ENCODE measurements at places on chromosomes 6 and 20.

GRCh38 chr20:5938456-5939029 lies 11.8 kb downstream of the TRMT6 start:
- DNase-seq, result no peak

DNA sequence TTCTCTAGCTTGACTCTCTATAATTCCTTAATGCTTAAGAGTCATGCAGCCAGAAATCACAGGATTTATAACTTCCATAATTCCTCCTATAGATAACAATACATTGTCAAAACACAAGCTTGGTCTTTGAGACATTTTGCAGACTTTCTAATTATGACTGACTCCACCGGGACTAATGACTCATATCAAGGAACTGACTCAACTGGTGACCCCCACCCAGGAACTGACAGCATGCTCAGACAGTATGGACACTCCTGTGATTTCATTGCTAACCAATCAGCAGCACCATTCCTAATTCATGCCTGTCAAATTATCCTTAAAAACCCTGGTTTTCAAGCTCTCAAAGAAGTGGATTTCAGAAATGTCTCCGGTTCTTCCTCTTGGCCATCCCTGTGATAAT lies 670.5 kb upstream of the IMPG1 start:
- no peak for DNase-seq

GRCh38 chr6:147201885-147202515 lies 2.2 kb upstream of the STXBP5 start:
- peak; percentile 31 for DNase-seq

- peak; percentile 78 for DNase-seq
These were observed 9.2 kb downstream of the ITPA start for GRCh38 chr20:3218307-3218988.

DNA sequence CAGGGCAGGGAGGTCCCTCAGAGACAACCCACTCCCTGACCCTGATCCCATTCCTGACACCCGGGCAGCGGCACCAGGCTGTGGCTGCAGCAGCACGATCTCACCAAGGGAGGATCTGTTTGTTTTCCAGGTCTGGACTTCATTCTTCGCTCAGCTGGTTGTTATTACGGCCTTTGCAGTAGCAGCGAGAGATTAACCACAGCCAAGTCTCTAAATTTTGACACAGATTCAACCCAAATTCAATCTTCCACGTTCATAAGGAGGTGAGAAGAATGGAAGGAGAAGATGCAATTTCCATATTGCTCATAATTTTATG lies 91.1 kb upstream of the THBS2 start:
- no peak for DNase-seq

DNA sequence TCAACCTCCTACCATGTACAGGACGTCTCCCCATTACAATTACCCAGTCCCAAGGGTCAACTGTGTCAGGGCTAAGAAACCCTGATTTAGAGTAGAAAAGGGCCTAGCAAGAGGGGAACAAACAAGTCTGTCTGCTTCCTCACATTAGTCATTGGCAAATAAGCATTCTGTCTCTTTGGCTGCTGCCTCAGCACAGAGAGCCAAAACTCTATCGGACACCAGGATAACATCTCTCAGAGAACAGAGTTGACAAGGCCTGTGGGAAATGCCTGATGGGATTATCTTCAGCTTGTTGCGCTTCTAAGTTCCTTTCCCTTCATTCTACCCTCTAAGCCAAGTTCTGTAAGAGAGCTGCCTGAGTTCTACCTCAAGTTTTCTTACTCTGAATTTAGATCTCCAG lies 19.0 kb upstream of the VSX1 start:
- no peak for DNase-seq

- DNase-seq, result no peak
These were observed 8.5 kb upstream of the MRS2 start for GRCh38 chr6:24394061-24394779.

- no peak for DNase-seq
These were observed 593.9 kb downstream of the CD109 start for GRCh38 chr6:74289884-74290283.

DNA sequence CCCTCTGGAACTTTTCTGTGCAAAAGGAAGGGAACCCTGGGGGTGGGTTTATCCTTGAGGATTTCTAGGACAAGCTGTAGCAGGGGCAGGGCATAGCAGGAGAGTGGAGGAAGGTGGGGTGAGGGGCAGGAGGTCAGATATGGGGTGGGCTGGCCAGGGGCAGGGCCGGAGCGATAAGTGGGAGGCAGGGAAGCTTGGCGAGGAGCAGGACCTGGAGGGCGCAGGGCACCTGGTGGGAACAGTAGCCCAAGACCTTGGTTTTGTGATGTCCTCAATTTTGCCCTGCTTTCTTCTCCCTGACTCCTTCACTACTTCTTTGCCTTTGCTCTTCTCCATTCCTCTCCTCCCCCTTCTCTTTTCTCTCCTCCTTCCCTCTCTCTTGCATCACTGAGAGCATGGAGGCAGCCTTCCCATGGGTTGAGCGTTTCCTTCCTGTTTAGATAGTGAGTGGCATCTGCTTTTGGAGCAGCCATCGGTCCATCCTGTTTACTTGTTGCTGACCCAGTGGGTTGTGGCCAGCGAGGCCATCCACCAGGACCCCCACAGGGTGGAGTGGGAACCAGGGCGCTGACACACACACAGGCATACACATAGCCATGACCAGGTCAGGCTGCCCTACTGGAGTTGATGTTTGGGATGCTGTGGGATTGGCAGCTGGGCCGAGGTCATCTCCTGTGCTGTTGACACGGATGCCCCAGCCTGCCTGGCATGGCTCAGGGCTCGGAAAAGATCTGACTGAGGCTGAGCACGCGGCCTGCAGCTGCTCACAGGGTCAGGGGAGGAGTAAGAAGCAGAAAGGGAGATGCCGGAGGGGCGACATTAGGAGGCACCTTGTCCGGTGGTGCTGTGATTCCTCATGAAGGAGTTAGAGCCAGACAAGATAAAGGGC lies 121.0 kb upstream of the RNF24 start:
- no peak for DNase-seq

DNA sequence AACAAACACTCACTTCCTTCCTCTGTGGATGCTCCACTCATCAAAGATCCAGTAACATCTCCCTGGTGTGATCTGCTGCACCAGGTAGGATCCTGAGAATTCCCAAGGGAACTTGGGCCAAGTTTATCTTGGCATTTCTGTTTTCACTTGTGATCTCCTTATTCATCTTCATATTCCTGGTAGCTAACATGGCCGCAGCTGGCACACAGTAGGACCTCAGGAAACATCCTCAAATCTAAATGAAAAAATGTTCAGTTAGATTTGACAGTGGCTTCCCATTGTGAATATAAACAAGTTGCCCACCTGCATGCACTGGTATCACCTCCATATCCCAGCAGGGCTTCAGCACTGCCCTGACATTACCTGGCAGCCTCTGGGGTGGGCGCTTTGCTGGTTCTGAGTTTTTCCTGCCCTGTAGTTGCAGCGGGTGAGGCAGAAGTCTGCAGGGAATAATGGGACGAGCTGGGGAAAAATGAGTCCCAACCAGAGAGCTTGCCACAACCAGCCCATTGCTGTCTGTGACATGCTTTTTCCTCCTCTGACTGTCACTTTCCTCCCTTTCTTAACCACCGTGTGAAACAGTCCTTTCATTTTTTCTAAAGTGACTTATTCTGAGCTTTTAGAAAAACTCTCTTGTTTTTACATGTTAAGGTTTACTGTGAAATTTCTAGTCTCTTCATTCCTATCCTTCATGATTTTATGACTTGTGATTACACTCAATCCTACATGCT lies 9.4 kb upstream of the DSTN start:
- DNase-seq, result no peak

GRCh38 chr20:3933218-3933617 lies 44.0 kb downstream of the PANK2 start:
- DNase-seq, result peak; percentile 49

DNA sequence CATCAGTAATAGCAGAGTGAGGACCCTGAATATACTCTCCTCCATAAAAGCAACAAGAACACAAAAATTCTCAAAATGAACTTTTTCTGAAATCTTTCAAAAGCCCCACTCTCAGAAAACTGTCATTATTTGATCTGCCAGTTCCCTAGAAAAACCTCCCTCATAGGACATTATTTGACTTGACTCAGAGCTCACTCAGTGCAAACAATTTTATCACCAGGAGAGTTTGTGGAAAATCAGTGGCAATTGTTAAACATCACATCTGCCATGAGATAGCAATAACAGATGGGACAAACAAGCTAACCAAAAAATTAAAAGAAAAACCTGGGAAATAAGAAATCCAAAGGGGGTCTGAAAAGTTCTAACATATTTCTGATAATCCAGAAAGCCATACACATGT lies 100.0 kb downstream of the ATG5 start:
- DNase-seq, result no peak

DNA sequence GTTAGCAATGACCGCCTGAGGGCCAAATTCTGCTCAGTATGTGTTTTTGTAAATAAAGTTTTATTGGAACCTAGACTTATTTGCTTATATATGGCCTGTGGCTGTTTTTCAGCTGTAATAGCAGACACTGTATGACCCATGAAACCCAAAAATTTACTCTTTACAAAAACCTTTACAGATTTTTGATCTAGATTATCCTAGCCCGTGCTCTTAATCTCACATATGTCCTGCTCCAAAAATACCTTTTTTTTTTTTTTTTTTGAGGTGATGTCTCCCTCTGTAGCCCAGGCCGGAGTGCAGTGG lies 148.0 kb upstream of the ZNF217 start:
- DNase-seq, result no peak

- DNase-seq, result no peak
These were observed 138.9 kb upstream of the TMEM170B start for GRCh38 chr6:11398451-11399326.

GRCh38 chr6:36204068-36204753 lies 7.7 kb downstream of the BRPF3 start:
- DNase-seq, result no peak

DNA sequence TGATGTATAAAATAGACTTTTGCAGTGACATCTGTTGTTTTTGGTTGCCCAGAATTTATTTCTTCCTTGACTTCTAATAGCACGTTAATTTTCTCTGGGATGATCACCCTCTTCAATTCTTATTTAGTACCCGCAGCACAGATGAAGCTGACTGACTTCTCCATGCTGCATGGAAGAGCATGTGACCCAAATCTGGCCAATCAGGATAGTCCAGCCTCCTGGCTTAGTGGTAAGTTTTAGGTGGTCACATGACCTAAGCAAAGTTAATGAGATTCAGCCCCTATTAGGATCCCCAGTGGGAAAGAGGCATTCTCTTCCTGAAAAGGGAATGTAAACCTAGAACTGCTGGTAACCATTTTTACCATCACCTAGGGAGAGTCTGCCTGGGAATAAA lies 13.8 kb upstream of the SIRT5 start:
- DNase-seq, result no peak

- DNase-seq, result no peak
These were observed 9.5 kb downstream of the ZSCAN31 start for GRCh38 chr6:28326371-28326948.

DNA sequence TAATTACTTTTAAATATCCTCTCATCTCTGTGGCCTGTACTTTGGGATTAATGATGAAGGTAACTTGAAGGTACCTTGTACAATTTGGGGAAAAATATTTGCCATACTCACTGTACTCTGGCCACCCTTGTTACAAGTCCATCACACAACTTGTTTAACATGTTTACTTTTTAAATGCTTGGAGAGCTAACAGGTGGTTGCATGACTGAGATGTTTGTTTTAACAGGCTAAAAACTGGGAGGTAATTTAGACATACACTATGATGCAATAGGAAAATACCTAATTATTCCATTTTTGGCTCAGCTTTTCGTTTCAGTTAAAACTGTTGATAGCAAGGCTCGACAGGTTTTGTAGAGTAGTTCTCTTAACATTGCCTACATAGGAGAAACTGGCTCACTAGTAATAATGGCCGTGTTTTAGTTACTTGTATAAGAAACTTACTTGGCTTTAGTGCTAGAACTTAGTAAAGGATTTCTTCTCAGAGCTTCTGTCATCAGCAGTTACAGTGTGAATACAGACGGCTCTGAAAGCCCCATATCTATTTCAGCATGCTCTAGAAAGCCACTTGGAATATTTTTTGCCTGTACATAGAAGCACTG lies 489.8 kb upstream of the SOX4 start:
- no peak for DNase-seq

- DNase-seq, result peak; percentile 40
These were observed at the start of gene BEND3 for GRCh38 chr6:107114926-107115694. TSS of gene BEND3 (minus strand) at chr6:107115515. CDS start at chr6:107099285, 16,230 bp downstream.

GRCh38 chr20:58109126-58109880 lies 119.2 kb downstream of the ANKRD60 start:
- no peak for DNase-seq

DNA sequence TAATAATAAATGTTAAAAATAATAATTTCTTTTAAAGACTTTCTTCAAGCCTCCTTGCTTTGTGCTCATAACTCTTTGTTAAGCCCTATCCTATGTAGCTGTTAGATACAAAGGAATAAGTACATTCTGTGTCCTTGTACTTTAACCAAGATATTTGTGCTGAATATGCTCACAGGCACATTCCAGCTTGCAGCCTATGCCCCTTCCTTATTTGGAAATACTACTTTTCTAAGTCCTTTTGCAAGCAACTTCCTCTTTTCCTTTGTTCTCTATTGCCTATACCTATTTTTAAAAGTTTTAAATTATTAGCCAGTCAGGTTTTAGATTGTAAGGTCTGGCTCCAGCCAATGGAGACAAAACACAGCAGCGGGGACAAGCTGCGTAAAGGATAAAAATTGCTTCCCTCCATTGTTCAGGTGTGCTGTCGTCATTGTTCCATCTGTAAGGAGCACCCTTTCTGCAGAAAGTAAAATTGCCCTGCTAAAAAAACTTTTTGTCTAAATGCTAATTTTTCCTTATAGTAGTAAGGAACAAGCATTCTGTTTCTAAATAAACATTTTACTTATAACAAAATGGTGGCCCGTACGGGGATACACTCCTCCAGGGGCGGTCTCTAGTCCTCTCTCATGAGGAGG lies 80.2 kb downstream of the SYTL3 start:
- no peak for DNase-seq

DNA sequence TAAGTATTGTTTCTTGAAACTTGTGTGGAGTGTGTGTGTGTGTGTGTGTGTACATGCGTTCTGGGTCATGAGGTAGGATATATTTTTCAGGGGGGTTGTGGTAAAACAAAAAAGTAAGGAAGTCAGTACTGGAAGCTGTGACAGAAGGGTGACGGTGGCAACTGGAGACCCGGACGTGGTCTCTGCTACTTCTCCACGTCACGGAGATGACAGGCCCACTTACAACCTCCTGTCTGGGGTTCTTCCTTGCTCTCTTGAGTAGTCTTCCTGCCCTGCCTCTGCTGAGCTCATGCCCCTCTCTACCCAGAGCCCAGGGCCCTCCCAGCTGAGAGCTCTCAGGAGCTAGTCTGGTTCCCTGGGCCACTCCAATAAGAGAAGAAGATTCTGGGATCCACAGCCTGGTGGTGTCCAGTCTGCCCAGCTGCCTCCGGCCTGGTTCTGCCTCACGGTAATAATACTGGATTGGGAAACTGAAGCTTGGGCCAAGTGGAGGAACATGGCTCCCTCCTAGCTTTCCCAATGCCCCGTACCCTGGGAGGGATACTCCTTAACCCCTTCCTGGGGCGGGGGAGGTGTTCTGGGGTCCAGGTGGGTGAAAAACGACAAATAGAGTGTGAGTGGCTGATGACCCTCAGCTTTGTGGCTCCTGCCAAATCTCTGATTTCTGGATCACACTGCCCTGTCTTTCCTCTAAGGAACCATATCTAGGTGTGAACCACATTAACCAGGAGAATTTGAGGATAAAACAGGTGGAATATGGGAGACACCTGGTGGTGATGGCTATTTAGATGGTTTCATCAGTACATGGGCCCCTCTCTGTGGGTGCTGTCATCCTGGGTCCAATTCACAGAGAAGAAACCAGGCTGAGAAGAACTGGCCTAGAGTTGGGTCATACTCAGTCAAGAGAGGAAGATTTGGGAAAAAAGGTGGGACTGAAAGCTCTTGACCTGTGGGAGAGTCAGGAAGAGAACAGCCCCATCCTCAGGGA lies 27.2 kb downstream of the VEGFA start:
- no peak for DNase-seq

Measured in thymus (tissue), 14 donors.